ENCODE measurements at places on chromosomes 13 and 19. TPM values are rescaled to one million over a fixed set of nuclear protein-coding genes. Genes with fewer than 3 reads are reported as not detected.

TMEM221 gene
- 0.15 TPM for total RNA-seq

GEMIN7 gene
- total RNA-seq: 11.7 TPM

ZNF823 gene
- total RNA-seq: 3.7 TPM

CGB5 gene
- not detected for total RNA-seq

SHD gene
- 8.8 TPM for total RNA-seq

IGFL1 gene
- not detected for total RNA-seq

HRC gene
- total RNA-seq: not detected

ADAMTSL5 gene
- 1.6 TPM for total RNA-seq

ZNF486 gene
- total RNA-seq: 0.70 TPM

FOSB gene
- total RNA-seq: 0.35 TPM

RDH8 gene
- total RNA-seq: not detected

DNA sequence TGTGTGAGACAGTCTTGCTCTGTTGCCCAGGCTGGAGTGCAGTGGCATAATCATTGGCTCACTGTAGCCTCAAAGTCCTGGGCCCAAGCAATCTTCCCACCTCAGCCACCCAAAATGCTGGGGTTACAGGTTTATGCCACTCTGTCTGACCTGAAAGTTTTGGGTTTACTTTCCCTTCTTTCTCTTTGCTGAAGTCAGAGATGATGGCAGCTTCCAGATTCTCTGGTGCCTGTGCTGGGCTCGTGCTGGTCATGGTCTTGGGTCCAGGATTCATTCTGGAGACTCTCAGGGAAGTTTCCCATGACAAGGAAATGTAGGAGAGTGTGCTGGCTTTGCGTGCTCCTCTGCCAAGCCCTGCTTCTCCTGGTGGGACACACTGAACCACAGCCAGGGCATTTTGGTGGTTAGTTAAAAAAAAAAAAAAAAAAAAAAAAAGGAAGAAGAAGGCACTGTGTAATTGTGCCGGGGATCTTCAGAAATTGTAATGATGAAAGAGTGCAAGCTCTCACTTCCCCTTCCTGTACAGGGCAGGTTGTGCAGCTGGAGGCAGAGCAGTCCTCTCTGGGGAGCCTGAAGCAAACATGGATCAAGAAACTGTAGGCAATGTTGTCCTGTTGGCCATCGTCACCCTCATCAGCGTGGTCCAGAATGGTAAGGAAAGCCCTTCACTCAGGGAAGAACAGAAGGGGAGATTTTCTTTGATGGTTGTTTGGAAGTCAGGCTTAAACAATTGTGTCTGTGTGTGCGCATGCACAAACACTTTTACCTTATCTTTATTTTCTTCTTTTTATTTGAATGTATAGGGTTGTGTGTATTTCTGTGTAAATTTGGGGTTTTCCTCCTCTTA lies at the start of gene ALOX5AP:
Gene ALOX5AP, plus strand, starts transcription at position 519 of the 847 bp plus-strand sequence. Its CDS starts 63 bp downstream, at position 582.
- no peak for DNase-seq

- no peak for DNase-seq
Measured at GRCh38 chr19:13615890-13616289, 109.6 kb upstream of the CACNA1A start.

DNA sequence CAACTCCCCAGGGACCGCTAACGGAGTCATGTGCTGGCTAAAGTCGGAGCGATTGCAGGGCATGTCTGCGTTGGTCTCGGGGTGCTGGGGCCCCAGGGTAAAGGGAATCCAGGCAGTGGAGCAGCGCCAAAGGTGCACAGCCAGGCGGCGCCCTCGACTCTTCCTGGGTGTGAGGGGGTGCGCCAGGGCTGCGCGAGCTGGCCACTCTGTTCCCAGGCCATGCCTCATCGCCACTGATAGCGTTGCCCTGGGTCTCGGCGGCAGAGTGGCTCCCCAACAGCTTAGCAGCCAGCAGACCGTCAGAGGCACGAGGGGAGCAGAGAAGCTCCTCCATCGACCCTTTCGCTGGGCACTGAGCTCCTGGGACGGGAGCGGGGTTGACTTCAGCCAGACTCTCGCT lies 152.7 kb downstream of the B3GLCT start:
- no peak for DNase-seq

GRCh38 chr19:10158071-10158470 lies 36.7 kb downstream of the DNMT1 start:
- DNase-seq: no peak

DNA sequence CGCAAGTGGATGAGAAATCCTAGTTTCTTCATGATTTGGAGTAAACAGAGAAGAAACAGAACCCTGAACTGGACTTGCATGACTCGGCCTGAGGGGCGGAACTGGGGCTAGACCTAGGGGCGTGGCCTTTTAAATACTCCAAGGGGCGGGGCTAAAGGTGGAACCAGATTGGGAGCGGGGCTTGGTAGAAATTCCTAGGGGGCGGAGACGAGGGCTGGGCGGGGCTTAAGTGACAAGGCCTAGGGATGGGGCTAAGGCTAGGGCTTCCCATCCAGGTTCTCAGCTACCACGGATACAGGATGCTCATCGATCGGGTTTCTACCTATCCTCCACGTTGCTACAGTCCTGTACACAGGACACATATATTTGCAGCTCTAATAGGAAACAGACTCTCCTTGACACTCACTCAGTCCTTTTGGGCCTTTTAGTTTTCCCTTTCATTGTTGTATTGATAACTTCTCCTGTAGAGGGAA lies 372 bp upstream of the ZNF699 start:
- no peak for DNase-seq

DNA sequence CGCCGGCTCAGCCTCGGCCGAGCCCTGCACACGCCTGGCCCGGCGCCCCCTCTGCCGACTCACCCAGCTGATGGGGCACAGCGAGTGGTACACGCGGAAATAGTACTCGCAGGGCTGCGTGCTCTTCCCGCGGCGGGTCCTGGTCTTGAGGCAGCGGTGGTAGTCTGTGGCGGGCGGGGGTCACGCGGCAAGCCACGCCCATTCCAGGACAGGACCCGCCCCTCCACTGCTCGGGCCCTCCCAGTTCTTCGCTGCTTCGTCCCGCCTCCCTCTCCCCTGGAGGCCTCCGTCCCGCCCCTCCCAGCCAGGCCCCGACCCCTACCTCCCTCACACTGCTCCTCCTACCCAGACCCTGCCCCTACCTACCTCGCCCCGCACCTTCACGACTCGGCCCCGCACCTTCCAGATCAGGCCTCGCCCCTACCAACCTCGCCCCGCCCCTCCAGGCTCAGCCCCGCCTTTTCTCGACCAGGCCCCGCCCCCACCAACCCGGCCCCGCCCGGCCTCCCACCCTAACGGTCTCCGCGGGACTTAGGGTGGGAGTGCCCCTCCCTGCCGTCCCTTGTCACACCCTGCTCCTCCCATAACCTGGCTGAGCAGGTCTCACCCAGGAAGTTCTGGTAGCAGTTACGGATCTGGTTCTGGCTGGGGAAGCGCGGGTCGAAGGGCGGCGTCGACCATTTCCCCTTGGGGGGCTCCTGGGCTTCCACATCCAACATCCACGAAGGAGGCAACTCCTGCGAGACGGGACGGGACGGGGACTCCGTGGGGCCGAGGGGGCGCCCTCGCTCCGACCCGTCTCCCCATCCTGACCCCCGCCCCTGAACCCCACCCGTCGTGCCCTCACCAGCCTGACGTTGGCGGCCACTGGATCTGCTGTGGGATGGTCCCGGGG lies 469 bp downstream of the COX6B2 start:
- DNase-seq: no peak

GRCh38 chr19:3690551-3691371 lies 9.5 kb downstream of the PIP5K1C start:
- DNase-seq: no peak

- no peak for DNase-seq
Measured at GRCh38 chr13:45441633-45442032, 23.1 kb upstream of the COG3 start.

GRCh38 chr13:75685239-75685697 lies 49.1 kb downstream of the LMO7 start:
- DNase-seq: no peak

GRCh38 chr13:39786091-39786490 lies 130.6 kb downstream of the COG6 start:
- no peak for DNase-seq

DNA sequence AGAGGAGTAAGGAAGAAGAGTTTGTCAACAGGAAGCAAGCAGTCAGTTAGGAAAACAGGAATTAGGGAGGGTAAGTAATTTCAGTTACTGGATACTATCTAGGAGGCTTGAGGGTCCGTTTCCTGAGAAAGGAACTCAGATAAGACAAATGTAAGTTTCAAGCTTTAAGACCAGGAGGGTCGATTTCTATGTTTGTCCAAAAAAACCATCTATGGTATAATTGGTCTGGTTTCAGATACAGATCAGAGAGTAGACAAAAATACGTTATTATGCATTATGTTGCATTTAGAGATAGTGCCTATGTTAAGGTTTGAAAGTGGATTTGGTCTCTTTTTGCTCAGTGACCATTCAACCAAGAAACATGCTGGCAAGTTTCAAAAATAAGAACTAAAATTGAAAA lies 789.6 kb upstream of the PCDH20 start:
- DNase-seq: no peak

DNA sequence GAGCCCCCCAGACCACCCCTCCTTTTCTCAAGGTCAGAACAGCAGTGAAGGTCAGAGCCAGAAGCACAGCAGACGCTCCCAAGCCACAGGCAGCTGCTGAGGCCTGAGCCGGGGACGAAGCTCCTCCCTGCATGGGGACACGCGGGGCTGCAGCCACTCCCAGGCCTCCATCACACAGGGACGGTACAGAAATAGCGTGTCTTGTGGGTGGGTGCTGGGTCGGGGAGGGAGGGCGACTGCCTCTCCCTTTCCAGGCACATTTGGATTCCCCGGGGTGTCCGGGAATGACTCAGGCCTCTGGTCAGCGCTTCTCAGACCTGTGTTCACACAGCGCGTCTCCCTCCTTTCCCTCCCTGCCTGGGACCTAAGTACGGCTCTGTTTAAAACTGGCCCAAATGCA lies 33.2 kb downstream of the RASA3 start:
- DNase-seq: no peak

DNA sequence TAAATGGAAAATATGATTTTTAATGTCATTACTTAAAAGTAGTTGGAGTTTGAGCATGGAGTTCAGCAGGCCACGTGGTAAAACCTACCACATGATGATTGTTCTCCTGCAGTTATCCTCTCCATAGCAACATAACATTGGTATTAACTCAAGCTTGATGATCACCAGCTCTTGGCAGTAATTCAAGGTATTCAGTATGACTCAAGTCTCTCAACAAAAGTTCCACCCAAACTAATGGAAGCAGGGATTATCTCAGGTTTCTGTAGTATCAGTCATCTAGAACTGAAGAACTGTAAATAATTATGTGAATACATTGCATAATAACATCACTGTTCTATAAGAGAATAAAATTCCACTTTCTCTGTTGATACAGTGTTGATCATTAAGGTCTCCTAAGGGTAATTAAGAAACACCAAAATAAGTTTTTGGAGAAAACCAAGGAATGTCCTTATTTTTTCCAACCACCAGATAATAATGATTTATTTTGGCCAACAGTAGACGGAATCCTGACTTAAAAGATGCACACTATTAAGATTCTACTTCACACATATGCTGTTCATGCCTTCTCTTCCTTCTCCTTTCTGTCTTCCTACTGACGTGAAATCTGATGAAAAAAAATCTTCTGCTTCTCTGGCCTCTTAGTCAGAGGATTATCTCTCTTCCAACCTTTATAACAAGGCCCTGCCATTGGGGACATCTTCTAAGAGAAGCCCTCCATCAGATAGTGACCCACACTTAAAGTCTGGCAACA lies 1092.3 kb downstream of the EFNB2 start:
- DNase-seq: no peak

- no peak for DNase-seq
Measured at GRCh38 chr13:82654861-82655855, 1227.1 kb downstream of the SLITRK1 start.

Measured in left lobe of liver (tissue), 2 donors.